ENCODE measurements at places on chromosomes 1 and 21. TPM values are rescaled to one million over a fixed set of nuclear protein-coding genes. Genes with fewer than 3 reads are reported as not detected.

MYCL gene
- not detected for polyA plus RNA-seq

GRCh38 chr1:24535021-24535424 lies 20.9 kb upstream of the NCMAP start:
- no peaks in the 10 kb centered on the region for H3K27me3 ChIP-seq
- no peak for DNase-seq
- H3K36me3 ChIP-seq: peaks cover 5% of the 10 kb centered on the region
- no peak overlapping the region for H3K27ac ChIP-seq
- H3K4me3 ChIP-seq: no peak overlapping the region

OXCT2 gene
- 0.37 TPM for polyA plus RNA-seq

DNA sequence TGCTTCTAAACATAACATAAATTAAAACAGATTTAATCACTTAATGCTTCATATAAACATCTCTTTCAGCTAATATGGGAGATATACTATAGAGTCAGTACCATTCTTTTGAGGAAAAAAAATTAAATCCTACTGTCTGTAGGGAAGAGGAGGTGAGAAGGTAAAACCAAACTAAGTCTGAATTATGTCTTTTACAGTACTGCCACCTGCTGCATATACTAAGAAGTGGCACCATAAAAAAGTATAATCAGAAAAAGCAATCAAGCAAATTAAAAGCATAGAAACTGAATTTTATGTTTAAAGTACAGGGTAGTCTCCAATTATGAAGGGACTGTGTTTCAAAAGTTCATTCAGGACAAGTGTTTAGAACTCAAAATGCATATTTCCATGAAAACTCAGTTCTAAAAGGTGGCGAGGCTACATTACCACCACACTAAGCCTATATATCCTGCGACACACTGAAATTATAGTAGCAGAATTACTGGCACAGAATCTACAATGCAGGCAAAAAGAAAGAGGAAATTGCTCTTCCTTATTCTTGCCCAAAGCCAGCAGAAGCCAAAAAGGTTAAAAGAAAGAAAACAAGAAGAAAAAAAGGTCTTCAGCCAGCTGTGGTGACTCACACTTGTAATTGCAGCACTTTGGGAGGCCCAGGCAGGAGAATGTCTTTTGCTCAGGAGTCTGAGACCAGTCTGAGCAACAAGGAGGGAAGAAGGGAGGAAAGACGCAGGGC lies 9.0 kb downstream of the NSL1 start:
- H3K36me3 ChIP-seq: no peaks in the 10 kb centered on the region
- H3K4me1 ChIP-seq: no peaks in the 10 kb centered on the region
- no peaks in the 10 kb centered on the region for H3K27me3 ChIP-seq

GRCh38 chr1:201021630-201022492 lies 1.7 kb downstream of the KIF21B start:
- peaks cover 5% of the 10 kb centered on the region for H3K4me1 ChIP-seq
- H3K36me3 ChIP-seq: no peaks in the 10 kb centered on the region
- H3K27me3 ChIP-seq: peaks cover 4% of the 10 kb centered on the region

DNA sequence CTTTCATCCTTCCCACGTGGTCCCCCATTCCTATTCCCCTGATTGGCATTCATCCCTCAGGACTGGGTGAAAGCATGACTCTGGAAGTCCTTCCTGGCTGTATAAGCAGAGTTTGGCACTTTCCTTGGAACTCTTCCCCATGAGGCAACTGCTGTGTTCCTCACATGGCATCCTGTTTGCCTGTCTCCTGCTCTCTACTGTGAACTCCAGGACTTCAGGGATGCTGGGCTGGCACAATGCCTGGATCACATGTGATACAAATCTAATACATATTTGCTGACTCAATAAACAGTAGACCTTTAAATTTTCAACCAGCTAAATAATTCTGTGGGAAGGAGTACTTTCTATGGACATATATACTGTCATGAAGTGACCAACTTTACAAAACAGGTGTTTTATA lies 46.8 kb upstream of the EDEM3 start:
- no peak overlapping the region for H3K27ac ChIP-seq
- H3K36me3 ChIP-seq: no peaks in the 10 kb centered on the region
- no peaks in the 10 kb centered on the region for H3K27me3 ChIP-seq

GRCh38 chr1:201737352-201738060 lies 91.5 kb upstream of the IPO9 start:
- H3K27me3 ChIP-seq: no peaks in the 10 kb centered on the region
- H3K27ac ChIP-seq: peak overlapping the region; percentile 76
- H3K36me3 ChIP-seq: no peaks in the 10 kb centered on the region
- peak; percentile 90 for DNase-seq
- no peak overlapping the region for H3K4me3 ChIP-seq

DNA sequence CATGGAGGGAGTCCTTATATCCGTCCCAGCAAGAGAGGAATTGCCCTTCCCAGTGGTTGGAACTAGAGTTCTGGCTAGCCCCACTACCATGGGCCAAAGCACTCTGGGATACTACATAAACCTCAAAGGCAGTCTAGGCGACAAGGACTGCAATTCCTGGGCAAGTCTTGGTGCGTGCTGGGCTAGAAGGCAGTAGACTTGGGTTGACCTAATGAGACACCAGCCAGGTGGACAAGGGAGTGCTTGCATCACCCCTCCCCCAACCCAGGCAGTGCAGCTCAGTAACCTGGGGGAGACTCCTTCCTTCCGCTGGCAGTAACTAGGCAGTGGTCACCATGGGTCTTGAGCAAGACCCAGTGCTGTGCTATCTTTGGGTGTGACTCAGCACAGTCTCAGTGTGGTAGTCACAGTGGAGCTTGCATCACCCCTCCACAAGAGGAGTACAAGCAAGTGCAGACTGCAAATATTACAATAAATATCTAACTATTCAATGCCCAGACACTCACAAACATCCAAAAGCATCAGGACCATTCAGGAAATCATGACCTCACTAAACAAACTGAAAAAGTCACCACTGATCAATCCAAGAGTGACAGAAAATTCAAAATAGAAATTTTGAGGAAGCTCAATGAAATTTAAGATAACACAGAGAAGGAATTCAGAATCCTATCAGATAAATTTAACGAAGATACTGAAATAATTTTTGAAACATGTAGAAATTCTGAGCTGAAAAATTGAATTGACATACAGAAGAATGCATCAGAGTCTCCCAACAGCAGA lies 84.7 kb upstream of the LYPLAL1 start:
- H3K27ac ChIP-seq: no peak overlapping the region
- H3K27me3 ChIP-seq: no peaks in the 10 kb centered on the region
- no peak overlapping the region for H3K4me3 ChIP-seq
- H3K4me1 ChIP-seq: peaks cover 58% of the 10 kb centered on the region

CHI3L1 gene
- polyA plus RNA-seq: not detected

TMEM269 gene
- polyA plus RNA-seq: not detected

KCNJ10 gene
- polyA plus RNA-seq: not detected

BEST4 gene
- polyA plus RNA-seq: 0.31 TPM

STUM gene
- polyA plus RNA-seq: not detected

DNA sequence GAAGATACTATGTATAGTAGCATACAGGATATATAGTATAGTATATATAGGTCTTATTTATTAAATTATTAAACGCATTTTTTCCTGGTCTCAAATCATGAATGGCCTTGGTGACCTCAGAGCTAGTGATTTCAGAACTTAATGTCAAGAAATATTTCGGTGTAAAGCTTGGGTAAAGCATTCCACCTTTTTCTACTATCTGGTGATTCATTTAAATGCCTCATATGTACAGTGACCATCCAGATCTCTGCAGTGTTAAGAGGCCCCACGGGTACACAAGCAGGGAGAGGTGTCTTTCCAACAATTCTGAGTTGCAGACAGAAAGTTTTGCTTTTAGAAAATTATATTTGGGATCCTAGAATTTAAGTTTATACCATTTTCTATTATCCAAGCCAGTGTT lies 626.5 kb downstream of the PTPRC start:
- DNase-seq: peak; percentile 18
- no peak overlapping the region for H3K4me3 ChIP-seq

GRCh38 chr1:209504571-209504970 lies 78.9 kb upstream of the CAMK1G start:
- H3K36me3 ChIP-seq: no peaks in the 10 kb centered on the region
- H3K4me1 ChIP-seq: no peaks in the 10 kb centered on the region
- no peak for DNase-seq
- no peak overlapping the region for H3K4me3 ChIP-seq
- H3K27ac ChIP-seq: no peak overlapping the region

- no peak for DNase-seq
- no peaks in the 10 kb centered on the region for H3K27me3 ChIP-seq
- no peak overlapping the region for H3K27ac ChIP-seq
- no peaks in the 10 kb centered on the region for H3K36me3 ChIP-seq
Measured at GRCh38 chr1:201139756-201140155, 12.8 kb upstream of the ASCL5 start.

CELF3 gene
- not detected for polyA plus RNA-seq

PRR9 gene
- polyA plus RNA-seq: 0.30 TPM

GRCh38 chr1:25657883-25658760 lies 41.5 kb downstream of the MAN1C1 start:
- no peak overlapping the region for H3K4me3 ChIP-seq
- no peak overlapping the region for H3K27ac ChIP-seq
- H3K4me1 ChIP-seq: no peaks in the 10 kb centered on the region
- H3K36me3 ChIP-seq: no peaks in the 10 kb centered on the region
- DNase-seq: no peak

ZFYVE9 gene
- polyA plus RNA-seq: 6.4 TPM

NFYC gene
- polyA plus RNA-seq: 28.3 TPM

DNA sequence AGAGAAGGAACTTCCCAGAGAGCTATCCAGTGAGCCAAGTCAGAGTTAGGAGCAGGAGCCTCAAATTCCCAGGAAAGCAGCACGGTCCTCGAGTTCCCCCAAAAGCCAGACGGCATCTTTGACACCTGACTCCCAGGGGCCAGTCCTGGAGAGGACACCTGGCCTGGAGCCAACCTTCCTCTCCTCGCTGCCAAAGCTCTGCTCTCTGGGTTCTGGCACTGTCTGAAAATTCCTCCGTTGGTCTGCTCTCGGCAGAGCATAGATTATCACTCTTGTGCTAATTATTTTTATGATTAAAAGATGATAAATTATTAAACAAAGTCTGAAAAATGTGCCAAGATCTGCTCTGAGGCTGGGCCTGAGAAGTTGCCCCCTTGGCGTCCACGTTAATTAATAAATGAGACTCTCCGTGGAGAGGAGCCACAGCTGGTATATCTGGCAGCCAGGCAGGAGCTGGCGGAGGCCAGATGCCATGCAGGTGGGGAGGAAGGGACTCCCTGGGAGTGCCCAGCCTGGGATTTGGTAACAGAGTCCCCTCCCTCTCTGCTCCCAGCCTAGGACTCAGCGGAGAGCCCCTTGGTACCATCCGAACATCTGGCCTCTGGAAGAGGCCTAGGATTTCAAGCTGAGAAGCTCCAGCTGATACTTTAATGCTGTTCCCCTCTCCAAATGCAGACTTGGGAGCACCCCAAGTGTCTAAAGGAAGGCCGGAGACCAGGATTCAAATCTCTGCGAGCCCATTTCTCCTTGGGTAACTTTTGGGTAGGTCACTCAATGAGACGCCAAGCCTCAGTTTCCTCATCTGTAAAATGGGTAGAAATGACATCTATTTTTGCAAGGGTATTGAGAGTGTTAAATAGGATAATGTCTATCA lies 163.7 kb upstream of the POU3F1 start:
- DNase-seq: no peak
- H3K4me3 ChIP-seq: no peak overlapping the region
- peaks cover 6% of the 10 kb centered on the region for H3K27me3 ChIP-seq
- no peaks in the 10 kb centered on the region for H3K36me3 ChIP-seq
- H3K27ac ChIP-seq: no peak overlapping the region

DNA sequence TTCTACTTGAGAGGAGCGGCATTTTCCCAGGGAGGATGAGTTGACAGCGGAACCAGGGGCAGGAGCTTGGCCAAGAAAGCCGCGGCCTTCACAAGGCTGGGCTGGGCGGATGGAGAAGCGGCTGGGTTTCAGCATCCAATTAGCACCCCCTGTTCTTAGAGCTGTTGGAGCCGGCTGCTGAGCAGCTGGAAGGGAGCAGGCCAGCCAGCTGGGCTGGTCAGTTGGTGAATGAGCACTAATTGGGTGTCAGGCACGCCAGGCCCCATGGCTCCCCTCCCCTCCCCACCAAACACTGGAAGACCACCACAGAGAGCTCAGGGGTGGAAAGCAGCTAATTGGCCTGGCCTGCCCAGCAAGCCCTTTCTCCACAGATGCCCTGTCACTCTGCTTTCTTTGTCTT lies 245.6 kb downstream of the RRAGC start:
- H3K4me1 ChIP-seq: no peaks in the 10 kb centered on the region
- H3K36me3 ChIP-seq: no peaks in the 10 kb centered on the region
- no peak overlapping the region for H3K4me3 ChIP-seq
- DNase-seq: no peak

UMODL1 gene
- polyA plus RNA-seq: not detected

DNA sequence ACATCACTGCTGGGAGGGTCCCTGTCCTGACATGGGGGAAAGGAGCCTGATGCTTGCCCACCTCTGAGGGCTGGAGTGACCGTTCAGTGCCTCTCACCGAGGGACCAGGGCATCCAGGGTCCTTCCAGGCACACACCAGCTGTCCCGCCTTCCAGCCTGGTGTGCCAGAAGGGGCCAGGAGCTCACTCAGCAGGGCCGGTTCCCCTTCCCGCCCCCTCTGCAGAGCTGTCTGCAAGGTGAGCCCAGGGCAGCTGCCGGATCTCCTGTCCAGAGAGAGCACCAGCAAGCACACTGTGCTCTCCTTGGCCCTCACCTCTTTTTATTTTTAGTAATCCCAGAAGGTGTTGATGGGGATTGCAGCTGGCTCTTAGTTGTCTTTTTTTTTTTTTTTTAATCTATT lies 16.9 kb downstream of the H6PD start:
- no peaks in the 10 kb centered on the region for H3K27me3 ChIP-seq
- no peak for DNase-seq
- no peak overlapping the region for H3K27ac ChIP-seq
- no peaks in the 10 kb centered on the region for H3K36me3 ChIP-seq
- no peak overlapping the region for H3K4me3 ChIP-seq

- peaks cover 7% of the 10 kb centered on the region for H3K4me1 ChIP-seq
- no peak overlapping the region for H3K27ac ChIP-seq
- H3K4me3 ChIP-seq: no peak overlapping the region
- no peaks in the 10 kb centered on the region for H3K27me3 ChIP-seq
- DNase-seq: peak; percentile 72
Measured at GRCh38 chr1:176450526-176450925, 12.4 kb upstream of the PAPPA2 start.

TMEM9 gene
- 70.3 TPM for polyA plus RNA-seq

DNA sequence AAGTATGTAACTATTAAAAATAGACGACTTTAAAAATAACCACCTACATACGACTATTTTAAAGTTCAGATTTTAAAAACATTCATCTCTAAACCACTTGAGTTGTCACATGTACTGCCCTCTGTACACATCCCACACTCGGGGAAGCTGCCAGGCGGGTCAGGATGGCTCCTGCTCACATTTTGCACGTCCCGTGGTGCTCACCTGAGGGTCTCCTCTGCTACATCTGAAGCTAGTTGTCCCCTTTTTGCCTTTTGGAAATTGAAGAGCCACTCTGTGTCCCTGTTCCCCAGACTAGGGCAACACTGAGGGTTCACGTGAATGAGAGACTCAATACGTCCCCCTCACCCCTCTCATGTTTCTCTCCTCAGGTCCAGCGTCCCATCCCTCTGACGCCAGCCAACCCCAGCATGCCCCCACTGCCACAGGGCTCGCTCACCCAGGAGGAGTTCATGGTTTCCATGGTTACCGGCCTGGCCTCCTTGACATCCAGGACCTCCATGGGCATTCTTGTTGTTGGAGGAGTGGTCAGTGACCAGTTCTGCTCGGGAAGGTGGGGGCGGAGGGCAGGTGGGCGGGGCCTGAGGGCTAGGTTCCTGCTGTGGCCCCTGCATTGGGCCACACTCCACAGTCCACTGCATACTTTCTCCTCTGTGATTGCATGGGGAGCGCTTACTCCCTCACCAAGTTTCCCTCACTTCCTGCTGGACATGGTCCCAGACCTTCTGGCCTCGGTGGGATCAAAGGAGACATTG lies 13.0 kb upstream of the MIIP start:
- no peak overlapping the region for H3K27ac ChIP-seq
- no peaks in the 10 kb centered on the region for H3K4me1 ChIP-seq
- H3K4me3 ChIP-seq: no peak overlapping the region
- DNase-seq: no peak
- peaks cover 39% of the 10 kb centered on the region for H3K36me3 ChIP-seq

TPTE gene
- polyA plus RNA-seq: not detected

SPRR3 gene
- polyA plus RNA-seq: not detected
